A172 (cell line): ENCODE measurements at places on chromosomes 3 and 15. TPM values are rescaled to one million over a fixed set of nuclear protein-coding genes. Genes with fewer than 3 reads are reported as not detected.

RAD51 gene
- 13.6 and 15.7 TPM in 2 replicates for total RNA-seq

GRCh38 chr3:73074781-73075180 lies 13.3 kb downstream of the EBLN2 start:
- DNase-seq = no peak

RBPMS2 gene
- total RNA-seq = 0.50 and 0.53 TPM in 2 replicates

PIGX gene
- 66.8 and 70.2 TPM in 2 replicates for total RNA-seq

DNA sequence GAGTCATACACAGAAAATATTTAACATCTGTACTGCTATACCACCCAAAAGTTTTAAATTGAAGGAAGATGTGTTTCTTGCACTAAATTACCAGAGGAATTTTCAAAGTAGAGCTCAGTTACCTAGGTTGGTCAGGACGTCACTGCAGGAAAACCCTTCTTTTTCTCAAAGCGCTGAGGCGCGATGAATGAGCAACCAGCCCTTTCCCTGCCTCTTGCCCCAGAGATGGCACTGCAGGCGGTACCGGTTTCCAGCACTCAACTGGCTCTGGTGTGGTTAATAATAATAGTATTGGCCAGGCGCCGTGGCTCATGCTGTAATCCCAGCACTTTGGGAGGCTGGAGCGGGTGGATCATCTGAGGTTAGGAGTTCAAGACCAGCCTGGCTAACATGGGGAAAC lies 49.3 kb downstream of the HES1 start:
- DNase-seq = no peak

DNA sequence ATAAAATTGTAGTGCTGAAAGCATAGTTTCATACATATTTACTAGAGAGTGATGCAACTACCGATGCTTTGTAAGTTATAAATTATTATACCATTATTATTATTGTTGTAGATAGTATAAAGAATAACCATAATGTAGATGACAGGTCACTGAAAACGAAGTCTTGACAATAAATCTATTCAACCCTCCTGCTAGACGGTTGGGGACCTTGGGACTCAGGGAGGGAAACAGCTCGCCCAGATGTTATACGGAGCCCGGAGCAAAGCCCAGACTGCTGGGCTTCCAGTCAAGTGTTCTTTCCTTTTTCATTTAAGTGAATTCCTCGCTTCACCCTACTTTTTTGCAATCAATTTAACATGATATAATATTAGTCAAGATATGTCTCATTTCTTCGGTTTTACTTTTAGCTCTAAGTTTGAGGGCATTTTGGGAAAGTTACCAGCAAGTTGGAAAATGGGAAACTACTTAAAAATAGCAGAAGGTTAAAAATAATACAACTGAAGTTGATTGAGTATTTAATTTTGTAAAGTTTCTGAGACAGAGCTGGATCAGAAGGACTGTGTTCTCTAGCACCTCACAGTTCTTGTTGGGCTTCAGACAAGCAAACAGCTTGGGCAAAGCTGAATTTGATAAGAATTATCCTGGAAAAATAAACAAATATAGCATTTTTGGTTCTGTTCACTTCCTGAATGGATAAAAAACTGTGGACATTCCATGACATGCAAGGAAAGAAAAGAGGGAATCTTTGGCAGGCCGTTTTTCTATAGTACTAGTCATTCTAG lies 173.4 kb upstream of the TP63 start:
- no peak for DNase-seq

TOP2B gene
- 131 and 152 TPM in 2 replicates for total RNA-seq

KIF15 gene
- total RNA-seq = 19.4 and 23.4 TPM in 2 replicates

AADACL2 gene
- total RNA-seq = not detected in 2 replicates

GRCh38 chr15:80182611-80183261 lies 29.9 kb downstream of the FAH start:
- DNase-seq = no peak

USP50 gene
- not detected in 2 replicates for total RNA-seq

TRAIP gene
- total RNA-seq = 12.8 and 16.1 TPM in 2 replicates

DNA sequence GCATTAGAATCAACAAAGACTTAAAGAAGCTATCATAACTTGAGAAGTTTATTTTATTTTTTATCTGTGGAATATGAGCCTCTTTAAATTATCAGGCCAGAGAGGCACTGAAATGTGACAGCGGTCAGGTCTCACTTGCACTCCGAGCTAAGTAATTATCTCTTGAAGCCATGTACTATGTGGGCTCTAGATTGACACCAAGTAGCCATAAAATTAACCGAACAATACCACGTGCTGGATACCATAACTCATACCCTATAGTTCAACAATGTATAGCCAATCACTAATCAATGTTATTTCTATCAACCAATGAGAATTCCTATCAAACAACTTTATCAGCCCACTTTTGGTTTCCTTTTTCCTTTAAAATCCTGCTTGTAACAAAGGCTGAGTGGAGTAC lies 299.3 kb downstream of the TBC1D5 start:
- no peak for DNase-seq

- DNase-seq = peak; percentile 82
These were observed 68.0 kb downstream of the C3orf70 start for GRCh38 chr3:185084901-185085300.

DNA sequence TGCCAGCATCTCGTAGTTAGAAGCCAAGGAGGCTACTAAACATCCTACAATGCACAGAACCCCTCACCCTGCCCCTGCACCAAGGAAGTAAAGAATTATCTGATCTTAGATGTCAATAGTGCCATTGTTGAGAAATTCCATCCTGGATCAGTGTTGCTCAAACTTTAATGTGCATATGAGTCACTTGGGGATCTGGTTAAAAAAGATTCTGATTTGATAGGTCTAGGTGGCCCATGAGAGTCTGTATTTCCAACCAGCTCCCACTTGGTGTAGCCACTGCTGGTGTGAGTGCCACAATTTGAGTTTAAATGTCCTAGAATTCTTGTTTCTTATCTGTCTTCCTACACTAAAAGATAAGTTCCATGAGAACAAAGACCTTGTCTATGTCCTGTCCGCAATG lies 43.7 kb downstream of the TMEM45A start:
- no peak for DNase-seq

ZIC4 gene
- 1.4 and 5.2 TPM in 2 replicates for total RNA-seq

DNA sequence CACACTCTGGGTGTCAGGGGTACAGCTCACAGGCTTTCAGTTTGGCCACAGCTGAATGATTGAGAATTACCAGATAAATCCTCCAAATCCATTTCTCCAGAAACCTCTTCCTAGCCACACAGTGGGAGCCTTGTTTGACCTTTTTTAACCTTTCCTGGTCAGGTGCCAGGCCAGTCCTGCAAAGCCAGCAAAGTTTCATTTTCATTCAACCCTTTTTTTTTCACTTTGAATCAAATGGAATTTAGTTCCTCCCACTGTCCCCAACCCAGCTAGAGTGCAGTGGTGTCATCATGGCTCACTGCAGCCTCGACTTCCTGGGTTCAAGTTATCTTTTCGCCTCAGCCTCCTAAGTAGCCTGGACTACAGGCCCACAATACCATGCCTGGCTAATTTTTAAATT lies 67.8 kb downstream of the NSUN3 start:
- no peak for DNase-seq

GRCh38 chr3:33482111-33482521 lies 41.9 kb upstream of the UBP1 start:
- DNase-seq = peak; percentile 38

CDCP1 gene
- 0.29 and 0.78 TPM in 2 replicates for total RNA-seq

GOLGA8K gene
- total RNA-seq = 0.91 TPM in 1 of 2 replicates, not detected in the other

ADAMTSL3 gene
- not detected in 2 replicates for total RNA-seq

LRRIQ4 gene
- not detected in 2 replicates for total RNA-seq

DNA sequence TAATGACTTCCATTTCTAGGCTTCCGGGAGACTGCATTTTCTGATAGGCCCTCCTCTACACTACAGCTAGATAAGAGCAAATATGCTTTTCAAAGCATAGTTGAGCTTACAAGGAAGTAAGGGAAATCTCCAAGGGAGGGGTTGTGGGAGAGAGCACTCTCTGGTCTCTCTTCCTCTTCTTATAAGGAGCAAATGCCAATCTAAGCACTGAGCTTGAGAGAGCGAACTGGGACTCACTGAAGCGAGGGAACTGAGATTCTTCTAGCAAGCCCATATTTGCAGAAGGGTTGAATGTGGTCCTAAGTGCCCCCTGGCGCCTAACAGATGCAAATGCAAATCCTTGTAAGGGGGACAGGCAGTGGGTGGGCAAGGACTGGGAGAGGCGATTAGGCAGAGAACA lies 164.8 kb downstream of the ERC2 start:
- DNase-seq = peak; percentile 28

GRCh38 chr15:62390791-62391640 lies 225.9 kb upstream of the C2CD4B start:
- peak; percentile 8 for DNase-seq

HTR3E gene
- total RNA-seq = not detected in 2 replicates

DNAJB11 gene
- 175 and 202 TPM in 2 replicates for total RNA-seq

DNA sequence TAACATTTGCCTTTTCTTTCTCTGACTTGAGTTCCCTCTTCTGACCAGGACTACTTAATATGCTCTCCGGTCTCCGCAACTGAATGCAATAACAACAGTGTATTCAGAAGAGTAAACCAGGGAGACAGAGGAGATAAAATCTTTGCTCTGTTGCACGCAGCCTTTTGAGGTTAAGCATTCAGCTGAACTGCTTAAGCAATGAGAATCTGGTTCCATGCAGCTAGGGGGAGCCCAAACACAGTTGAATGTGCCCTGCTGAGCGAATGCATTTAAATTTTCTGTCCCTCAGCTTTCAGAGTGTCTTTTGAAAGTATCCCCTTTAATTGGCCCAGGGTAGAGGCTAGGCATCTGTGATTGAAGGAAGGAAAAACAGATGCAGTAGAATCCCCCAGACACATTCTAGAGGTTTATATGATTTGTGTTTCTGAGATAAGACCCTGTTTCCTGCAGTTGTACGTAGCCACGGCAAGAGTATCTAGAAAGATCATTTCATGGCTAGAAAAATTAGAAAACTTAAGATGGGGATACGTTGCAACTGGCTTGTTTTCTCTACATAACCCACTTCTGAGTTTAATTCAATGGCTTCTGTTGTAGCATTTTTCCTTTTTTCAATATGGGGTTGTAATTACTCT lies 309.6 kb downstream of the TUSC7 start:
- DNase-seq = peak; percentile 36

ASTE1 gene
- 5.0 and 7.2 TPM in 2 replicates for total RNA-seq

- DNase-seq = no peak
These were observed 210.0 kb downstream of the NFKBIZ start for GRCh38 chr3:102059145-102059943.

DNA sequence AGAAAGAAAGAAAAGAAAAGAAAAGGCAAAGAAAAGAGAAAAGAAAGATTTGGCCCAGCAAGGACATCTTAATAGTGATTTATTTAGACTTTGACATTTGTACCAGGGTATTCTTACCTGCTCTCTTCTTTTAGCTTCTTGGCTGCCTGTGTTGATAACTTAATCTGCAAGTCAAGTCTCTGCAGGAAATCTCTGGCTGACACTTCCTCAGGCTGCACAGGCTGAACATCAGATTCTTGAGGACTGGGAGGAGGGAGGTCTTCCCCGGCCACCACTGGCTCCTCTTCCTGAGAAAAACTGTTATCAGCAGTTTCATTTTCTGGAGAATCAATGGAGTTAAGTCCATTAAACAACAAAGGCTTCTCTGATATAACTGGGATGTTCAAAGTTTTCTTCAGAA lies 12.8 kb downstream of the LYSMD2 start:
- DNase-seq = no peak

GRCh38 chr3:16253601-16254000 lies 11.1 kb downstream of the DPH3 start:
- DNase-seq = no peak

CD86 gene
- total RNA-seq = not detected in 2 replicates

DNA sequence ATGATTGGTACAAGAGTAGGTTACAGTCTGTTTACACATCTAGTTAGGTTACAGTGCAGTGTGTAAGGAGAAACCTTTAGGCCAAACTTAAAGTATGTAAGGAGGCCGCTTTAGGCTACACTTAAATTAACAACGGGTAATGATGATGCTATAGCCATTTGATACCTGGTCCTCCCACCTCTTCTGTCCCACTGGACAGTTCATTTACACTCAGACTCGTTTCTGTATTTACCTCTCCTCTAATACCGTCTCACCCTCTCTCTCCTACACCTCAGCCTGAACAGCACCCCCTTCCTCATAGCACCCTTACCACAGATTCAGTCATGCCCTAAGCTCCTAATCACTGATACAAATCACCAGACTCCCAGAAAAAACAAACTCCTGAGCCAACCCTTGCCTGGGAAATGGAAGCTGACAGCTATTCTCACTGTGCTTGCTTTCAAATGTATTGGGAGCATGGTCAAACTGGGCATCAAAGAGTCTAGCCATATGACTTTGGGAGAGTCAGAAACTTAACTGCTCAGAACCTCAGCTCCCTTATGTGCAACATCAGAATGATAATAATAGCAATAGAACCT lies 241.3 kb upstream of the SETMAR start:
- DNase-seq = no peak

DNA sequence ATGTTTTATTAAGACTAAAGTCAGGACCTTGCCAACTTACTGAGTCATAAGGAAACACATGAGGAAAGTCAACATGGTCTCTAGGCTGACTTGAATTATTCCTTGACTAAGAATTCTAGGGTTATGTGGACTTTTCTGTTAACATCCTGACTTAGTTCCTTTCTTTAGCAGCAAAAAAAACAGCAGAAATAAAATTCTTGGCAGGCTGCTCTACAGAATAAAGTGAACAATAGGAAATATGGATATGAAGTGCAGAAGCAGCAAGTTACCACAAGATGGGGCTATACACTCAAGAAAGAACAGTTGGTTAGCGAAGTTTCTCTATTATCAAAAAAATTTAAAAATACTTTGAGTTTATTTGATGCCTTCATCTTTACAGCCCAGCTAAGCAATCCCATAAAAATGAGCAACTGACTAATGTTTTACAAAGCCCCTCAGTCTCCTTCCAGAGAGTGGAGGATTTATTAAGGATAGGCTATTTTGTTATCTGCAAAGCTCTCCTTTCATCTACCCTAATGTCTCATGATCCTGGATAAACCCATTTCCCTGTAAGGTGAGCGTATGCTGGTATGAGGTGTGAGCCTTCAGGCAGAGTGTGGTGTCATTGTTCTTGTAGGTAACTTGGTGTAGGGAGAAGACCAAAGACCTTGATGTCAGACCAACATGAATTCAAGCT lies 23.1 kb upstream of the MCCC1 start:
- DNase-seq = peak; percentile 51

DNA sequence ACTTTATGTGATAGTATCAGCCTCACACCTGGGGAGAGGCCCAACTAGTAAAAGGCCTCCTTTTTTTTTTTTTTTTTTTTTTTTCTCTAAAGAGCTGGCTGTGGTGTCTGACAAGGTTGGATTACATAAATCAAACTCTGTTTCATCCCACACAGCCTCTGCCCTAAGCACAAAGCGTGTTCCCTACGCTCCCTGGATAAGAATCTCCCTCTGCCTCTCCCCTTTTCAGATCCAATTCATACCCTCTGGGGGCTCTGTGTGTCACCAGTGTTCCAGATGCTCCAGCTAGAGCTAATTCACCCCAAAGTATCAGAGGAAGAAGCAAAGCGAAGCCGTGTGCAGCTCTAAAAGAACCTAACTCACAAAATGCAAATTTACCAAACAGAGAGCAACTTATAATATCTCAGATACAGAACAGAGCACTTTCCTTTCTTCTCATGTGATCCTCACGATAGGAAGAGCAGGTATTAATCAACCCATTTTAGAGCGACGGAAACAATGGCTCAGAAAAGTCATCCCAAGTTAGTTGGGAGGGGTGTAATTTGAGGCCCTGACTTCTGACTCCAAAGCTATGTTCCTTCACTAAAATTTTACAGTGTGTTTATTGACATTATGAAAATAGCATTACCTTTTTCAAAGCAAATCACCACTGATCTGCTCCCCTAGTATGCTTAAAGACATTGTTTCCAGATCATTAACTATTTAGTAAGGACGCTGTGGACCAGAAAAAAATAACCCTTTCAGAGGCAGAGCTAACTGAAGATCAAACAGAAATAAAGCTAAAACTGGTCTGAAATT lies 12.4 kb downstream of the BMF start:
- DNase-seq = no peak

GRCh38 chr3:115632026-115632425 lies 8.7 kb downstream of the GAP43 start:
- DNase-seq = no peak
